ENCODE measurements at places on chromosomes 3 and 15.

- no peak for DNase-seq
Observed at GRCh38 chr3:8996681-8997121, 33.4 kb upstream of the RAD18 start.

GRCh38 chr15:77817434-77817833 is 184.7 kb upstream of the LINGO1 start:
- no peak for DNase-seq

GRCh38 chr3:136503056-136503455 is 249.1 kb downstream of the STAG1 start:
- DNase-seq, result no peak

GRCh38 chr15:88912500-88912921 is 668 bp downstream of the MFGE8 start:
- no peak for DNase-seq

GRCh38 chr15:87736401-87736800 is 520.1 kb downstream of the NTRK3 start:
- peak; percentile 38 for DNase-seq

- no peak for DNase-seq
Observed at GRCh38 chr3:2247831-2248230, 149.2 kb downstream of the CNTN4 start.

- DNase-seq, result peak; percentile 77
Observed at GRCh38 chr3:108296239-108296638, at the start of gene HHLA2. Gene HHLA2 (plus strand): TSS chr3:108296548. CDS start chr3:108351814, 55,266 bp downstream.

DNA sequence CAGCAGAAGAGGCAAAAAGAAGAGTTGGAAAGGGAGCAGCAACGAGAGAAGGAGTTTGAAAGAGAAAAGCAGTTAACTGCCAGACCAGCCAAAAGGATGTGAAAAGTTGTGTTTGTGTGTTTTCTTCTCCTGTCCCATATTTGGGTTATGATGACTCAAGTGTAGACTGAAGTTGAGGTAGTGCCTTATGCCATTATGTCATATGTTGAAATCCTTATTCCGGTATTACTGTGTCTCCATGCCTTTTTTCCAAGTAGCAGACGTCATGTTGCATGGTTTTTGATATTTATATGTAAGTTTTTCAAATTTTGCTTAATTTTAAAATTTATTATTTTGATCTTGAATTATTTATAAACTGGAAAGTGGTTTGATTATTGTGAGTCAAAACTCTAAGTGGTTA is 19.2 kb downstream of the BLOC1S6 start:
- DNase-seq, result no peak

DNA sequence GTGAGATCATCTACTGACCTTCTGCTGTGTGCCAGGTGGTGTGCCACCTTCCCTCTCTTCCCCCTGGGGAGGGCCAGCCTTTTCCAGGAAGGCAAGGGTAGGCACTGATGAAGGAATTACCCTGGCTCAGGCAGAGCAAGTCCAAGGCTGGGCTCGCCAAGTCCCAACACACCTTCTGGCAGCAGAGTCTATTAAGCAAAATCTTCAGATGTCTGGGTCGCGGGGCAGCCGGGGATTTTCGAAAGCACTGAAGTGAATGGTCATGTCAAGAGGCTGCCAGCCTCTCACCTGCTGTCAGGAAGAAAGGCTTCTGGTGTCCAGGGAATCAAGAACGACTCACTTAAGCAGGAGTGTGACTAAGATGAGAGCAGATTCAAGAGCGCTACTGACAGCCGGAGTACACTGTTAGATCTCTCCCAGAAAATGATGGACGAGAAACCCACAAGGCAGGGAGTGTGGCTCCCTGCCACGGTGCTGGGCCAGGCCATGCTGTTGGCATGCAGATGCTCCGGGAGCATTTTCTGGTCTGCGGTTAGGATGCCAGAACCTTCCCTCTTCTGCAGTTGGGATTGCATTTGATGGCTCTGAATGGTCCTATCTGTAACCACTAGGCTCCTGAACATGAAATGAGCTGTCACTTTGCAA is 479.8 kb downstream of the SHQ1 start:
- DNase-seq, result peak; percentile 28

DNA sequence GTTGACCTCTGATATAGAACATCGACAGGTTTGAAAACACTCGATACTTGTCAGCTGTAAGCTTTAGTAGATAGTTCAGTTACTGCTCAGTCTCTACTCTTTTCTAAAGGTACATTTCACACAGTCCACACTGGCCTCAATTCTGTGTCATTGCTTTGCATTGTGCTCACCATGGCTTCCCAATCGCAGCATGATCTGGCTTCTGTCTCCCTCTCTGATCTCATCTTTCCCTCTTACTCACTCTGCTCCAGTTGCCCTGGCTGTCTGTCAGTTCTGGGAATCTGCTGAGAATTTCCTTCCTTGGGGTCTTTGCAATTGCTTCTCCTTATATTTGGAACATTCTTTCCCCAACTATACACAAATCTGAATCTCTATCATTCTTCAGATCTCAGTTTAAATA is 80.6 kb downstream of the GTF2E1 start:
- DNase-seq, result peak; percentile 5

DNA sequence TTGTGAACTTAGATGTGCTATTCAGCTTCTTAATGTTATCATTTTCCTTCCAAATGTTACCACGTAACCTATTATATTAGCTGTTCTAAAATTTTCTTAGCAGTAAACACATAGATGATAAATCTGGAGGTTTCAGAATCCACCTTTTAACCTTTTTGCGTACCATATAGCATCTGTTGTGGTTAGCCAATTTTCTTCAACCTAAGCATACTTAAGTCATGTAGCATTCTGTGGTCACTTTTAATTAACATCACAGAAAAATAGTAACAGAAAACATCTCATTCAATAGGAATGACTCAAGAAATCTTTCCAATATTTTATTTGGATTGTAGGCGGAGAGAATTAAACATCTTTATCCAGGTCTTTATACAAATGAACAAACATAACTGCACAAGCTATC is 1465.3 kb upstream of the GBE1 start:
- no peak for DNase-seq

DNA sequence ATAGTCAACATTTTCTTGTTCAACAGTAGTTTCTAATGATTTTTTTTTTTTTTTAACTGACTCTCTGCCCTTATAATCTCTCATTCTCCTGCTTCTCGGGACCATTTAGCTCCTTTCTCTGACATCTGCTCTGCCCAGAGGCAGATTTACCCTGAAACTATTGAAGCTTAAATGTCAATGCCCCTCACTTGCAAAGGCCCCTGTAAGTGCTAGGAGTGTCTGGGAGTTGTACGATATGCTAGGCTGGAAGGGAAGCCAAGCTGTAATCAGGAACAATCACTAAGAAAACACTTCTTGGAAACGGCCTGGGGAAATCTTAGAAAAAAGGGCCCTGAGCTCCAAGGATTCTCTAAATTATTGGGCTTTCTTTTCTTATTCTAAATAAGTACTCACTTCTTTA is 5.8 kb upstream of the PLOD2 start:
- DNase-seq, result no peak

DNA sequence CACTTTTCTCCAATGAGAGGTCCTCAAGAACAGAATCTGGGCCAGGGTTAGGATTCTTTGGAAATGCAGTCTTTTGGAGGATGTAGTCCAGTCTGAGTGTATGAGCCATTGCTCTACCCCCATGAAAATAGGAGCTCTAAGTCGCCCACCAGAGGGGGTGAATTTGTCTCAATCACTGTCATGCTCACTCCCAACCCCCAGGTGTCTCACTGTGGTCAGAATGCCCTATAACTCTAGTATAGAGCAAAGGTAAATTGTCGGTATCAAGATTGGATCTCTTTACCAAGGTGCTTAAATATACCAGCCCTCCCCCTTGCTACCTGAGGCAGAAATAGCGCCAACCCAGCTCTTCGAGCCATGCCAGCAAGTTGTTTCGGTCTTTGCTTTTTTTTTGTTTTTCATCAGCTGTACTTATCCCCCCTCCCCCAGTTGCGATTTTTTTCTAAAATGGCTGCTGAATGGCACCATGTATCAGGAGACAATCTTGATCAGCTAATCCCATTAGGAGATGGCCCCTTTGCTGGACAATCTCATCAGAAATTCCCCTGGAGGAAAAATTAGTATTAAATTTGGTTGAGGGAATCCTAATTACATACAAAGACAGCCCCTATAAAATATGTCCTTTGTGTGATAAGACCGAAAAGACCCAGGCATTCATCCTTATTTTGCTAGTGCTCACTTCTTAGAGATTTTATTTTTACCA is 130.7 kb downstream of the EBLN2 start:
- DNase-seq, result no peak

DNA sequence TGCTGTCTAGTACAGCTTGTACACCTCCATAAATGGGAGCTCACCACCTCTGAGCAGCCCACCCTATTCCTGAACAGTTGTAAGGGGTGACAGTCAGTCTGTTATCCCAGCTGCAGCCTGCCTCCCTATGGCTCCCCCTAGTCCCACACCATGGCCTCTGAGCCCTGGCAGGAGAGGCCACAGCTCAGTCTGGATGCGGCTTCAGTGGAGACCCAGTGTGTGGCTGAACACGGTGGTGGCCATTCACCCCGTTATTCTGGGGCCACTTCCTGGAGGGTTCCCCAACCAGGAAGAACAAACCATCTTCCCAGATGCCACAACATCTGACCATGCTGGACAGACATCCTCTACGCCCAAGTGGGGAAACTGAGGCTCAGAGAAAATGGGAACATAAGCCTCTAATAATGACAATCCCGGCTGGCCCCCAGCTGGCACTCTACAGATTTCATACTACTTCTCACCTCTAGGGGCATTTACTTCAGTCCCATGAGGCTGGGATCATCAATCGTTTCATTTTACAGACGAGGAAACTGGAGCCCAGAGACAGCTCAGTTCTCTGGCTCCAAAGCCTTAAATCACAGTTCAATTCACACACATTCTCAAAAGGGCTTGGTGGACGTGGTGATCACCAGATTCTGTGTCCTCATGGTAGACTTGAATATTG is 9.2 kb upstream of the GRIP2 start:
- peak; percentile 11 for DNase-seq

- DNase-seq, result no peak
Observed at GRCh38 chr3:107966276-107966675, 124.6 kb downstream of the CD47 start.

DNA sequence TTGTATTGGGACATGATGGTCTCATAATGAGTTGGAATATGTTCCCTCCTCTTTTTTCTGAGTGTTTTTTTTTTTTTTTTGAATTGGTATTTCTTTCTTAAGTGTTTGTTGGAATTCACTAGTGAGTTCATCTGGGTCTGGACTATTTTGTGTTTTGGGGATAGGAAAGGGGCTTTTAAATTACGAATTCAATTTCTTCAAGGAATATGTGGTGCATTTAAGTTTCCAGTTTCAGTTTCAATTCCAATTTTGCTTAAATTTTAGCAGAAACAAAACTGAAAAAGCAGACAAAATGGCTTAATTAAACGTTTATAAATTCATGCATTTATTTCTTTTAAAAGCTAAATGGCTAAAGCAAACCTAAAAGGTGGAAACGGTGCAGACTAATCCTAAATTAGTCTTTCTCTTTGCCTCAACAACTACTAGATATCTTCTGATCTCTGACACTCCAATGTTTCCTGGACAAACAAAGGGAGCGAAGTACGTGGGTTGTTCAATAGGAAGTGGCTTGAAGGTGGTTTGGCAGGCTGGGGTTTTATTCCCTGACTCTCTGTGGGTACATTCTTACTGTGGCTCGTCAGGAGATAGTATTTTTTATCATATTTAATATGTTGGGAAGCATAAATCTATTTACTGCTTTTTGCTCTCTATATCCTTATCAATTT is 50.0 kb upstream of the CORO2B start:
- no peak for DNase-seq

DNA sequence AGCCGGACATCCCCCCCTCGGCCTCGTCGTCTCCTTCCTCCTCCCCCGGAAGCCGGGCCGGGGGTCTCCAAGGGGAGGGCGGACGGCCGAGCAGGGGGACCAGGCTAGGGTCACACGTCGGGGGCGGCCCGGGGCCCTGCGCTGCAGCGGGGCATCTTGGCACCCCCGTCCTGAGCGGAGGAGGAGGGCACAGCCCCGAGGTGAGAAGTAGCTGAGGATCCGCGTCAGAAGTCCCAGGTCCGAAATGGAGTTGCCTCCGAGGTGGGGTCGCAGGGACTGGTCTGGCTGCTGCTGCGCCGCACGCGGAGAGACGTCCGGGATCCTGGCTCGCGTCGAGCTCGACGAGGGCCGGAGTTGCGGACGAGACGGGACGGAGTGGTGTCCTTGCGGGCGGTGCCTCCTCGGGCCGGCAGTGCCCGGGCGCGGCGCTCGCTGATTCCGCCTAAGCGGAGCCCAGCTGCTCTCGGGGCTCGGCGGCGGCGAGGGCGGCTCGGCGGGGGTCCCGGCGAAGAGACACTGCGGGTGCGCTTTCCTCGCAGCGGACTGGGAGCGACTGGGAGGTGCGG is at the start of gene ADCY5:
Gene ADCY5 (minus strand): TSS at position 555 of the 566 bp plus-strand sequence. CDS start 545 bp downstream, at position 10.
- DNase-seq, result no peak

GRCh38 chr3:14761121-14761672 is 57.6 kb upstream of the FGD5 start:
- no peak for DNase-seq

- DNase-seq, result no peak
Observed at GRCh38 chr3:19457449-19457848, 309.1 kb downstream of the KCNH8 start.

DNA sequence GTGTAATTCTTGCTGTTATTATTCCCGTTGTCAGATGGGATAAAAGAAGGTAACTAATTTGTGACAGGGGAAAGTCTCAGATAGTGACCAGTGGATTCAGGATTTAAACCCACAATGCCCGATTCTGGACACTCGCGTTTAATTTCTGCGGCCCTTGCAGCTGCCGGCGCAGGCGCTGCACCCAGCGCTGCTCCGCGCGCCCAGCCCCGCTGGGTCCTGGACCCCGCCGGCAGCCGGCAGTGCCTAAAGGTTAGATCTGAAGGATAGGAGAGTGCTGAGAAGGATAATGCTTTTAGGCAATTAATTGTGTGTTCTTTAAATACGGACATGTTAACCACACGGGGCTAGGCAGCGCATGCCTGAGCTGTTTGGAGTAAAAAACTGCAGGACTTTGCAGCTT is 3.6 kb upstream of the MKRN3 start:
- no peak for DNase-seq

DNA sequence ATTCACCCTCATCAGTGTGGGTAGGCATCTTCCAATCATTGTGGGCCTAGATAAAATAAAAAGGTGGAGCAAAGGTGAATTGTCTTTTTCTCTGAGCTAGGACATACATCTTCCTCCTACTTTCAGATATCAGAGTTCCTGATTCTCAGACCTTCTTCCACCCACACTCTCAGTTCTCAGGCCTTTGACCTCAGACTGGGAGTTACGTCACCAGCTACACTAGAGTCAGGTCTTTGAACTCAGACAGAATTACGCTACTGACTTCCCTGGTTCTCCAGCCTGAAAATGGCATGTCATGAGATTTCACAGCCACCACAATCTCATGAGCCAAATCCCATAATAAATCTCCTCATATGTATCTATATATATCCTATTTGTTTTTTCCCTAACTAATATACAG is 39.0 kb downstream of the STRIT1 start:
- no peak for DNase-seq
